ENCODE measurements at places on chromosomes 3 and 15.

GRCh38 chr3:184717399-184717983 is 5.6 kb upstream of the MAGEF1 start:
- DNase-seq = no peak

DNA sequence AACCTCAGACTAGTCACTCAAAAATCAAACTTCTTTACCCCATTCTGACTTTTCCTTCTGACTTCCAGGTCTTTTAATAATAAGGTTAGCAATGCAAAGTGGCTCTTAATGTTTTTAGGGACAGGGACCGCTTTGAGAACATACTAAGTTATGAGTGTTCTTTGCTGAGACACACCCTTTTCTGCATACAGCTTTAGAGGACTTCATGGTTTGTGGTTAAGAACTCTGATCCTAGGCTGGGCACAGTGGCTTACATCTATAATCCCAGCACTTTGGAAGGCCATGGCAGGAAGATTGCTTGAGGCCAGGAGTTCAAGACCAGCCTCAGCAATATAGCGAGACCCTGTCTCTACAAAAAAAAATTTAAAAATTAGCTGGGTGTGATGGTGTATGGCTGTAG is 85.8 kb upstream of the CACNA2D3 start:
- no peak for DNase-seq

- no peak for DNase-seq
Measured at GRCh38 chr3:182738583-182739411, 54.5 kb upstream of the ATP11B start.

- DNase-seq = no peak
Measured at GRCh38 chr3:60277361-60277800, 973.9 kb downstream of the FHIT start.

- no peak for DNase-seq
Measured at GRCh38 chr15:45943240-45943639, 308.4 kb downstream of the SQOR start.
